ENCODE measurements at places on chromosomes 11 and 22.

DNA sequence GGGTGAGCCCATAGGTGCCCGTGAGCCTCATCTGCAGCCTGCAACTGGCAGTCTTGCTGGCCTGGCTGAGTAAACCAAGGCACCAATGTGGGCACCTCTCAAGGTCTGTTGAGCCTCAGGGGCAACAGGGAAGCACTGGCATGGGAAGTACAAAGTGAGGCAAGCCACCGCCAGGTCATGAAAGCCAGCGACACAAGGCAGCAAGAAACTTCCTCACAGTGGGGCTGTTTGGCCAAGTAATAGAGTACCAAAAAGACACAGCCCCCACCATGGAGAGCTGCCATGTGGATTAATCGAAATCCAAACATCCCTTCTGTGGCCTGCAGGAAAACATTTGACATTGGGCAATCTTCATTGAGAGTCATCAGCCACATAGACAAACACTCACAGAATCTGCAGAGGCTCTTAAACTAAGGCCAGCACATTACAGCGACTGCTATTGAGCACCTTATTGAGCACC, 43.6 kb upstream of the FIBIN start:
- no peak for DNase-seq

GRCh38 chr11:119473226-119473625, 50.3 kb upstream of the THY1 start:
- DNase-seq = no peak

GRCh38 chr11:9169595-9170295, 78.3 kb upstream of the SCUBE2 start:
- DNase-seq = no peak

- DNase-seq = no peak
Observed at GRCh38 chr11:93017821-93018690, 48.6 kb downstream of the MTNR1B start.

- no peak for DNase-seq
Observed at GRCh38 chr11:80309301-80309700, 868.5 kb upstream of the TENM4 start.

- no peak for DNase-seq
Observed at GRCh38 chr22:49204599-49205482, 622.8 kb downstream of the BRD1 start.

GRCh38 chr11:109730669-109731068, 308.7 kb downstream of the C11orf87 start:
- no peak for DNase-seq

- DNase-seq = no peak
Observed at GRCh38 chr22:32693102-32693501, 108.4 kb upstream of the TIMP3 start.

DNA sequence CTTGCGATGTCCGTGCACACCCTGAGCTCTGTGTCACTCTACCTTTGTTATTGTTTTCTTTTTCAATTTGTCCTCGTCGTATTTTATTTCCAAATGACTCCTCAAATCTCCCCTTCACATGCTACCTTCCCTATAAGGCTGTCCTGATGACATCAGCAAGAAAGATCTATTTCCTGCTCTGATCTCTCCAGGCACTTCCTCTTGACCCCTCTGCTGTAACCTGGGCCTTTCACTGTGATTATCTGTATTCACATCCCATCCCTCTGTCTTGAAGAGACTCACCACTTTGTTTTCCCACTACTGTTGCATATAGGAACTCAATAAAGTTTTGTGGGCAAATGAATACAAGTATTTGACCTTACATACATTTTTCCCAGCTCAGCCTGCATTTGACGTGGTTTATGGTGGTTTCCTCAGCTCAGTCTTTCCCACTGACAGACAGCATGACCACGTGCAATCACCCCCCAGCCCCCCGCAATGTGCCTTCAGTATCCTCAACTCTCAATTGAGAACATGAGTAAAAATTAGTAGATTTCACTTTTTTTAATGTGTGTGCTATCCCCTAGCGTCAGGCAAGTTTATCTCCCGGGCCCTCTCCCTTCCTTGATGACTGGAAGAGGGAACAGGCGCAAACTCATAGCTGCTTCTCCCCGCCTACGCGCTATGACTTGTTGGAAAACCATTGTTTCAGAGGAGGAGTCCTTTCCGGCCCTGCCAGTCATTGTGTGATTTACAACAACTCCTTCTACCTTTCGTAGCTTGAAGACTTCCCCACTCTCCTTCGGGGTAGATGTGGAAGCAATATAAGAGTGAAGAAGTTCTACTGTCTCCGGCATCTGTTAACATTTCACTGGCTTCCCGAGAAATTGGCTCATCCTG, 498.5 kb downstream of the NTM start:
- DNase-seq = no peak

- no peak for DNase-seq
Observed at GRCh38 chr22:49076300-49077035, 751.2 kb downstream of the BRD1 start.

- peak; percentile 87 for DNase-seq
Observed at GRCh38 chr11:61949169-61950034, 749 bp upstream of the BEST1 start.

GRCh38 chr11:69500285-69501120, 19.0 kb downstream of the LINC01488 start:
- DNase-seq = no peak

DNA sequence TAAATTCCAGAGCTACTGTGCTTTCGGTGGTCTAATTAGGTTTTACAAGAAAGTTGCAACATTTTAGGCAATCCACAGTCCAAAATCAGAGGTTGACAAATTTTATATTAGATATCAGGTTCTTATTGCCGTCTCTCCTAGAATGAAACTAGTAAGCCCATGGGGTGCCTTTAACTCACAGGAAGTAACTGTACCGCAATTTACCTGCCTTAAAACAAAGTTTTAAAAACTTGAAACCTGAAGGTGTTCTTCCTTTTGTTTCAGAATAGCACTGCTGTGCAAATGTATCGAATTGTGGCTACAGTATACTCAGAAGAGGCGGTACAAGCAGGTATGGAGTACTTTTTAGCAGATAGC, 77.2 kb downstream of the PISD start:
- DNase-seq = no peak

DNA sequence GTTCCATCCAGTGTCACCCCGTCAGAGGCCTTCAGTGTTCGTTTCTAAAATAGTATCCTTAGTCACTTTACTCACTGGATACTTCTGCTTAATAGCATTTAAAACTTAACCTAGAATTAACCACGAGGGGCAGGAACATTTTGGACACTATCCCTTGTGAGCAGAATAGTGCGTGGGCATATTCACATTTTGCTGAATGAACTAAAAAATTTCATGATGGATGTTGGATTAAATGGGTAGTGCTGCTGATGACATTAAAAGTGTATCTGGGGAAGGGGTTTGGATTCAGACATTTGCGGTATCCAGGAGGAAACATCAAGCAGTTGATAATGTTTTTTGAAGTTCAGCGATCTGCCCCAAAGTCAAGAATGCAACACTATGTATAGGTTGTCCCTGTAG, 750 bp upstream of the NAT10 start:
- no peak for DNase-seq

- no peak for DNase-seq
Observed at GRCh38 chr22:43423046-43423445, 11.2 kb downstream of the MPPED1 start.

- DNase-seq = no peak
Observed at GRCh38 chr11:70078781-70079616, 882 bp downstream of the ANO1 start.

DNA sequence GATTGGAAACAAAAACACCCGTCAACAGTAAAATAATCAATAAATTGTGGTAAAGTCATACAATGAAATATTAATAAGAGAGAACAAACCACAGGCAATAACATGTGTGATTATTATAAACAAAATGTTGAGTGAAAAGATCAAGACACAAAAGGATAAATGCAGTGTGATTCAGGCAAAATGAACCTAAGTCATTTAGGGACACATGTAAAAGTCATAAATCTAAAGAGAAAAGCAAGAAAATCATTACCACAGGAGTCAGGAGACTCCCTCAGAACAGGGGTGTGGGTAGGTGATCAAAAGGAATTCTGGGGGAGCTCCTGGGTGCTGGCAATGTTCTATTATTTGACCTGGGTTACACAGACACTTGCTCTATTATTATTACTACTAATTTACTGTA, 47.9 kb upstream of the PPP2R1B start:
- no peak for DNase-seq

DNA sequence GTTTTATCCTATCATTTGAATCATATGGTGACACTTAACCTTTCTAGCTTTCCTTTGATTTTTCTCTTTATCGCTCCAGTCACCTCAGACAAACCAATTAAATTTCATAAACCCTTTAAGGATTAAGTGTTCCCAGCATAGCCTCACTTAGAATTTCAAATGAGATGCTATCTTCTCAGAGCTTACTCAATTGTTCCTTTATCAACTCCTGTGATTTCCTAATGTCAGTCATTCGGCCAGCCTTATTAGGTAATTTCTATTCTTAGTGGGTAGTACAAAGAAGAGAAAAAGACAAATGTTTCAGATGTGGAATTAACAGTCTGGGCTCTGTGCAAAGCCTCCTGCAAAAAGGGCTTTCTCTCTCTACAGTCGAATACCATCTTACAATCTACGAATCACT, 77.1 kb upstream of the CCDC90B start:
- DNase-seq = no peak

DNA sequence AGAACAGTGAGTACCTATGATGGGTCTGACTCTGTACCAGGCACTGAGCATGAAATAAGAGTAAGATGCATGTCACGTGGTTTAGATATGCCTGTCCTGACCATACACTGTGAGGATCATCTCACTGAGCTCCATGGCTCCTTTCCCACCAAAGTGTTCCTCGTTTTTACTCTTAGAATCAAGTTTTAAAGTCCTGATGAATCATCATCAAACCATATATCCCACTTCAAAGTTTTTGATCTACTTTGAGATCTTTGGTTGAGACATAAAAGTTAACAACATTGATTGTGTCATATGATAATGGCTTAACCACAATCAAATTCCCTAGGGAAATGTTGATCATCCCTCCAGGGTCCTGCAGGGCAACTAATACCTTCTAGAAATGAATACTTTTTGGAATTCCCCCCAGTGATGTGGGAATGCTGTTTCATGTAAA, 12.8 kb downstream of the ETS1 start:
- DNase-seq = no peak

GRCh38 chr11:12784445-12784844, 110.2 kb downstream of the TEAD1 start:
- no peak for DNase-seq

- DNase-seq = no peak
Observed at GRCh38 chr11:79087961-79088318, 352.9 kb downstream of the TENM4 start.

GRCh38 chr11:12599408-12600143, 74.6 kb upstream of the TEAD1 start:
- DNase-seq = peak; percentile 61

DNA sequence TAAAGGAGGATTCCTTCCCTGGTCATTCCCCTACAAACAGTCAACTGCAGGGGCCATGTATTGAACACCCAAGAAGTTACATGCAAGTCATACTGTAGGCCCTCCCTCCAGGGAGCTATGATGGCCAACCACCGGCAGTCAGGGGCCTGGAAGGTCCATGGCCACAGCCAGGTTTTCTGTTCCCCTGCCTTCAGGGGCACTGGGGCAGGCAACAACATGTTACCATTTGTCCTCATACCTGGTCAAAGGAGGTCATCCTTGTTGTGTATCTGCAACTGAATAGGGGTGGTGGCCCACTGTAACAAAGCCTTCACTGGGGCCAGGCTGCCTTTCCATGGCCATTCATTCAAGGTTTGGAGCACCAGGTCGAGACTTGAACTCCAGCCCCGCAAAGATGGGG, 433.6 kb downstream of the DYNC2H1 start:
- DNase-seq = no peak

DNA sequence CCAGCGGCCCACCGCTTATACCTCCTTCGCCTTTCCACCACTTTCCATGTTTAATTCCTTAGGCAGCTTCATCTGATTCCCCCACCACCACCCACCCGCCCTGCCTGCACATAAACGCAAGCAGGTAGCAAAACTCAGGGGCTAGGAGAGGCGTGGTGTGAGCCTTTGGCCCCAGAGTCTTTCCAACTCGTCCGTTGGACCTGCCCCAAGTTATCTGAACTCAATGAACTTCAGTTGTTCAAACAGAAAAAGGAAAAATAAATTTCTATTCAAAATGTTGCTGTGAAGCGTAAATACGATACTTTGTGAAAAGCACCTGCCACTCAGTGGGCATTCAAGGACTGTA, 814 bp upstream of the CDON start:
- DNase-seq = no peak

Data from NCI-H1930 (cell line).